ENCODE measurements at places on chromosomes 6 and 20. TPM values are rescaled to one million over a fixed set of nuclear protein-coding genes. Genes with fewer than 3 reads are reported as not detected.

DNA sequence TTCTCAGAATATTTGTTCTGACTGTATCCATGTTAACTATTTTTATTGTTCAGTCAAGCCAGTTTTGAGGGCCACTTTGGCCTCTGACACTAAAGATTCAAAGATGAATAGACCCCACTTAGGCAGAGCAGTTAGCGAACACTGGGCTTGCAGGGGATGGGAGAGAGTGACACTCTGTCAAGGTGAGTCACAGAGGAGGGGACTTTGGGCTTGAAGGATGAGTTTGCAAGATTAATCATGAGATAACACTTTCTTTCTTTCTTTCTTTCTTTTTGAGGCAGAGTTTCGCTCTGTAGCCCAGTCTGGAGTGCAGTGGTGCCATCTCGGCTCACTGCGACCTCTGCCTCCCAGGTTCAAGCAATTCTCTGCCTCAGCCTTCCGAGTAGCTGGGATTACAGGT, 46.4 kb downstream of the SPATA2 start:
- H3K27ac ChIP-seq = no peak overlapping the region
- no peaks in the 10 kb centered on the region for H3K27me3 ChIP-seq
- no peak for DNase-seq
- no peak overlapping the region for H3K4me3 ChIP-seq
- H3K4me1 ChIP-seq = peaks cover 10% of the 10 kb centered on the region
- peaks cover 11% of the 10 kb centered on the region for H3K36me3 ChIP-seq

DNA sequence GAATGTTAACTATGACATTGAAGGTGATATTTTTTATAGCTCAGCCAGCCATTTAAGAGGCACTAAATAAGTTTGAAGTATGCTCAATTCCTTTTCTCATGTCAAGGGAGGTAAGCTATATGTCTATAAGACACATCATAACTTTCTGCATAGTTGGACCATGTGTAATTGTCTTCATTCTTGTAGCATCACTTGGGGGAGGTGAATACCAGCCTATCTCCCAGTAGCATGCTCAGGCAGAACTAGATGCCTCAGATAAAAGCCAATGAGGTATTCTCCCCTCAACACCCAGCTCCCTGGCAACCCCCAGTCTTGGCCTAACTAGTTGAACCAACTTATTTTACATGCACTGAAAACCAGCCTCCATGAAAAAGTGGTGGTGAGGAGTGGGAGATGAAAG, 158.3 kb upstream of the JAG1 start:
- no peak overlapping the region for H3K27ac ChIP-seq
- H3K27me3 ChIP-seq = no peaks in the 10 kb centered on the region
- H3K4me1 ChIP-seq = no peaks in the 10 kb centered on the region
- H3K4me3 ChIP-seq = no peak overlapping the region
- no peaks in the 10 kb centered on the region for H3K36me3 ChIP-seq

DNA sequence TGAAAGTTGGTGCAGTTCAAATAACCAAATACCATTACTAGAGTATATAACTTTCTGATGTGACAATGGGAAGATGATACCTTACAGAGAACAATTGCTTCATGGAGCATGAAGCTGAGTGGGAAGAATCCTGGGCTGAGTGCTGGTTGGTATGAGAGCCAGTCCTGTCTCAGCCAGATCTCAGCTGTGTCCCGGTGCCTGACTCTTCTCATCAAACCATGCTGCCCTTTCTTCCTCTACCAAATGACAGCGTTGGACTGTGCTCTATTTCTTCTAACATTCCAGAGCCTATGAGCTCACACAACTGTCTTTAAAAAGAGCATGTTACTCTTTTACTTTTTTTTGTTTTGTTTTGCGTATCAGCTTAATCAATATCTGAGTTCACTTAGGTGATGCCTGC, 27.5 kb upstream of the PBOV1 start:
- no peaks in the 10 kb centered on the region for H3K36me3 ChIP-seq
- no peak overlapping the region for H3K4me3 ChIP-seq
- no peak overlapping the region for H3K27ac ChIP-seq
- peaks cover 4% of the 10 kb centered on the region for H3K27me3 ChIP-seq

GRCh38 chr6:158718461-158719046, 68.7 kb downstream of the SYTL3 start:
- H3K27me3 ChIP-seq = no peaks in the 10 kb centered on the region
- DNase-seq = peak; percentile 68
- no peak overlapping the region for H3K4me3 ChIP-seq
- H3K36me3 ChIP-seq = no peaks in the 10 kb centered on the region
- peaks cover 12% of the 10 kb centered on the region for H3K4me1 ChIP-seq

GRCh38 chr20:34951252-34951651, 4.4 kb downstream of the GSS start:
- no peak for DNase-seq
- peaks cover 17% of the 10 kb centered on the region for H3K36me3 ChIP-seq
- H3K27me3 ChIP-seq = no peaks in the 10 kb centered on the region
- no peak overlapping the region for H3K27ac ChIP-seq

SOX18 gene
- under 0.01 TPM for total RNA-seq

DSP gene
- total RNA-seq = 119 TPM

ZNF831 gene
- total RNA-seq = not detected
